Activated CD4-positive, alpha-beta memory T cell treated with anti-CD3 and anti-CD28 coated beads, Interleukin-2, amount 10 ng/mL, durations not matched to agents 7 days and 5 days (primary cell): ENCODE measurements at places on chromosomes 2 and 18. TPM values are rescaled to one million over a fixed set of nuclear protein-coding genes. Genes with fewer than 3 reads are reported as not detected.
A peak's percentile ranks its signal among the peaks of the same experiment; 100 is the strongest.

The FBLN7 gene
- 7.3 TPM for total RNA-seq

DNA sequence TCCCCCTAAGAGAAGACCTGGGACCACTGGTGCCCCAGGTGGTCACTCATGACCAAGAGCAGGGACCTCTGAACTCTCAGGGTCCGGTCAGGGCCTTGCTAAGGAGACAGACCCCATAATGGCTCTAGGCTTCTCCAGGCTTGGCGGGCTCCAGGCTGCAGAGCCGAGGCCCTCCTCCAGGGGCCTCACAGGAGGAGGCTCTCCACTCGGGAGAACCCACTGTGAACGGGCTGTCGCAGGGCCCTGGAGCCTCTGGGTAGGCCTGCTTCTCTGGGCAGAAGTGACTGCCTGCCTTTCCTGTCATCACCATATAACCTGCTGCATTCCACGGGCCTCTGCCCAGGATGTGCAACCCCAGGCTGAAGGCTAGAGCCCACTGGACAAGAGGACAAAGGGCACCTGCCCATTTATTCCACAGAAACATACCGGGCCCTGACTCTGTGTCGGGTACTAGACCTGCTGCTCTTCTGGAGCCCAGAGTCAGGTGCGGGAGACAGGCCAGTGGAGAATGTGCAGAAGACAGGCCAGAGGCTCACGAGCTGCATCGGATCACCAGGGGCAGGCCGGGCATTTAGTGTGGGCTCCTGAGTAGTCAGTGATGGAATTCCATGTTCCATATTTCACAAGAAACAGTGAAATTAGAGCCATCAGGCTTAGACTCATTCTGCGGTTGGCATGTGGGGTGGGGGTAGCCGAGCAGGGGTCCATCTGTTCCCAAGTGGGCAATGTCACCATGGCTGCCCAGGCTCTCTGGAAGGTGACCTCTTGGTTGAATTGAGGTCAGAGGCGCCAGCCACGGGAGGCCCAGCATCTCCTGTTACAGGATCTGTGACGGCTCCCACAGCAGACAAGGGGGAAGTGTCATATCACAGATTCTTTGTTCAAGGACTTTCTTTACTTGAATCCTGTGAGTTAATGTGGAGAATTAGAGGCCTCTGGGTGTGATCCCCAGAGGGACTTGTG, 220.8 kb downstream of the SH3RF3 start:
- DNase-seq, result no peak

GRCh38 chr18:61127714-61128467, 205.3 kb upstream of the CDH20 start:
- DNase-seq, result no peak

- DNase-seq, result peak; percentile 2
Measured at GRCh38 chr2:238949710-238950345, 101.9 kb downstream of the TWIST2 start.

GRCh38 chr2:203898657-203899056, 31.1 kb downstream of the CTLA4 start:
- DNase-seq, result no peak

GRCh38 chr2:73202156-73203054, at the start of gene NOTO:
TSS of gene NOTO (plus strand) at chr2:73202574. CDS start at chr2:73202667, 93 bp downstream.
- no peak for DNase-seq

GRCh38 chr2:163863073-163863472, 127.3 kb upstream of the FIGN start:
- no peak for DNase-seq

DNA sequence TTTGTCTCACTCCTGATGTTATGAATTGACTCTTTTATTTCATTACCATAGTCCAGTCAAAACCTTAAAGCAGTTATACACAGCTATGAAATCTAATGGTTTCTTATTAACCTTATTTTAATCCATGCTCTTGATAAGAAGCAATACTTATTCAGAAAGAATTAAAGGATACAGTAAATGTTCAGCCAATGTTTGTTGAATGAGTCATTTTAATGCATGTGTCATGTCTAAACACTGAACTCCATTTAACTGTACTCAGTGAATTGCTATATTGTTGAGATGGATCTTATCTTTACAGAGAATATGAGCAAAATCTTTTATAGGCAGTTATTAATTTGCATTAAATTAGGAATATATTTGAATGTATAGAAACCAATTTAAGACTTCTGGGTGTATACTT, 135.1 kb upstream of the TFPI start:
- DNase-seq, result no peak

DNA sequence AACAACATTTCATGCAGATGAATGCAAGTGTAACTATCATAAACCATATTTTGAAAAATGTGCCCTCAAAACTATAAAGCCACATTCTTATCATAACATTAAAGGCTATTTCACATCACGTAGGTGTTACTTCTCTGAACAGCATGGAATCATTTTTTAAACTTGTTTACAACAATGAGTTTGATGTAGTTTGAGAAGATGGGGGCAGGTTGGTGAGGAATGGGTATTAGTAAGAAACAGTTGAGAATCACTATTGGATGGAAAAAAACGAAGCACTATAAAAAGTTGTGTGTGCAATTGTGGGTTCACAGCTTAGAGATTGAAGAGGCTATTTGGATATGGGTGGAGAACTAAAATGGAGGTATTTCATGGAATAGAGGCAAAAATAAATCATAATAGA, 569.1 kb downstream of the ARHGAP15 start:
- DNase-seq, result no peak

The TUBB6 gene
- 5.7 TPM for total RNA-seq

DNA sequence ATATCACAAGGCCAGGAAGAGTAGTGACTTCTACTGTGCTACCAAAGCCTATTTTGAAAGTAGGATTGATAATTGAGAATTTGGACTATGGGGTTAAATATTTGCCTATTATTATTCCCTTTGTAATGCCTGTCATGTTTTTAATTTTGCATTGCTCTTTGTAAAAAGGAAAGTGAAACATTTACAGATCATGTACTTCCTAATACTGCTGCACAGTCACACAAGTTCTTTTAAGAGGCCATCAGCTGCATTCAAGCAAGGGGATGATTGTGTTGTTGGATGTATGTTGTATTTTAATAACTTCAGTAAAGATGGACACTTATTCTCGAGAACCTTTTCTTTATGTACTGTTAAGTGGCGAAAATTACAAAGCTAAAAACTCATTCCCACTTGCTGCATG, 70.1 kb downstream of the PLEKHA3 start:
- DNase-seq, result no peak

The CPO gene
- not detected for total RNA-seq

GRCh38 chr18:28204154-28204553, 27.2 kb upstream of the CDH2 start:
- DNase-seq, result no peak

The ITGA4 gene
- total RNA-seq, result 252 TPM

The LIMS4 gene
- total RNA-seq, result 3.7 TPM

The GAL3ST2 gene
- 0.23 TPM for total RNA-seq

The PAX3 gene
- total RNA-seq, result not detected

GRCh38 chr2:199697469-199697868, 153.5 kb downstream of the FTCDNL1 start:
- DNase-seq, result no peak

DNA sequence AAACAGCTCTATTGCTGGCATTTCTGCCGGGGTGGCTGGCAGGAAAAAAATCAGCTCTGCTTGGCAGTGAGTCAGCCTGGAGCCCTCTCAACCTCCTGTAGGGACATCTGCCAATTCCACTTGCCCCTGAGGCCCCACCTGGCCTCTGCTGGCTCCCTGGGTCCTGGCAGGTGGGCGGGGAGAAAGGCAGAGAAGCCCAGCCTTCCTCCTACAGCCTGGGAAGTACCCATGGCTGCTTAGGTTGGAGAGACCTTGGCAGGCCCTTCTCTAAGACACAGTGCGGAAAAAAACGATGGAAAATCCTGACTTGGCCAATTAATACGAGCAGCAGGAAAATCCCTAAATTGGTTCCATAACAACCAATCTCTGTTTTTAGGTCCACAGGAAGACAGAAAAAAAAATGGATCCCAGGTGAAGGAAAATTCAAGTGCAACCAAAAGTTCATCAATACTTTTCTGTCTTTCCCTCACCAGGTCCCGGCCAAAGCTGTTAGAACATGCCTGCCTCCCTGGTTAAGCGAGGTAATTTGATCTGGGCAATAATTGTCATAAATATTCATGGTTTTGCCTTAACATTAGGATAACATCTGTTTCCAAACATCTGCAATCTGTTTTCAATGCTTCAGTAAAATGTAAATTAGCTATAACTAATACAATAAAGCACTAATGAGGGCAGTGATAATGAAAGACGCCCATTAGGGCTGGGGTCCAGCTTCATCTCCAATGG, 245.9 kb downstream of the TFCP2L1 start:
- no peak for DNase-seq

DNA sequence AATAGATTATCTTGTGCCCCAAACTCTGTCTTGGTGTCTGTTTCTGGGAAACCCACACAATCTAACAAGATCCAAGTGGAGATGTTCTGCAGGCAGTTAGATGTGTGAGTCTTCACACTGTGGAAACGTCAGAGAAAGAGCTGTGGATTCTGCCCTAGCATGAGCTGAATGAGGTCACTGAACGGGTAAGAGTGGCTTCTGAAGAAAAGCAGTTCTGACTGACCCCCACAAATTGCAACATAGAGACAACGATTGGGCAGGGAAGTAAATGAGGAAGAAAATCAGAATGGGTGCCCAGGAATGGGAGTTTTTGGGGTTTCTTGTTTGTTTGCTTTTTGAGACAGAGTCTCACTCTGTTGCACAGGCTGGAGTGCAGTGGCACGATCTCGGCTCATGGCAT, 12.9 kb upstream of the RPL37A start:
- DNase-seq, result no peak

The E2F6 gene
- total RNA-seq, result 6.6 TPM

GRCh38 chr2:29865512-29865911, 55.9 kb downstream of the ALK start:
- DNase-seq, result no peak

- no peak for DNase-seq
Measured at GRCh38 chr2:85277416-85278158, 50.2 kb downstream of the TGOLN2 start.

The CLIP4 gene
- 31.7 TPM for total RNA-seq

DNA sequence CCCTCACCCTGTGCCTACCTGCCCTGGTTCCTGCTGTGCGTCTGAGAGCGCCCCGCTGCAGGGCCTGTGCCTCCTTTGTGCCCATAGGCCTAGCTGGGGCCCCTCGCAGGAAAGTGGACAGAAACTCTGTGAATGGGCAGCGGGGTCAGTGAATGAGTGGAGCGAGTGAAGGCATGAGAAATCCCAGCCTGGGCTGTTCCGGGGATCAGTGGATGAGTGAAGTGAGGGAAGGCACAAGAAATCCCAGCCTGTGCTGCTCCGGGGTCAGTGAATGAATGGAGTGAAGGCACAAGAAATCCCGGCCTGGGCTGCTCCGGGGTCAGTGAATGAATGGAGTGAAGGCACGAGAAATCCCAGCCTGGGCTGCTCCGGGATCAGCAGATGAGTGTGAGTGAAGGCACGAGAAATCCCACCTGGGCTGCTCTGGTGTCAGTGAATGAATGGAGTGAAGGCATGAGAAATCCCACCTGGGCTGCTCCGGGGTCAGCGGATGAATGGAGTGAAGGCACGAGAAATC, 2.0 kb downstream of the COLEC11 start:
- DNase-seq, result no peak

DNA sequence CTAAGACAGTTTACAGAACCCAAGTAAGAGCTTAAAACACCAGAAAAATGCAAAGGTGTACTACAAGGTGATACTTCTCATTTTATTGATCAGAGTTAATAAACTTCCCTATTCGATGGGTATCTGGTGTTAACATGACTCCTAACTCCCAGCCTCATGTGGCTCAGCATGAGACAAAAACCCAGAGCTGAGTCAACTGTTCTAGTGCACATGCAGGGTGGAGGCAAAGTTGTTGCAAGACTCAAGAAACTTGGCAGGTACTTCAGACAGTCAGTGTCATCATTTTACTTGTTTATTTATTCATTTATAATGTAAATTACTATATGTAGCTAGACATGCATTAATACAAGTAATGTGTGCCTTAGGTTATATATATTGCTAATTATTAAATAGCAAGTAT, 216.6 kb upstream of the DSEL start:
- DNase-seq, result no peak

DNA sequence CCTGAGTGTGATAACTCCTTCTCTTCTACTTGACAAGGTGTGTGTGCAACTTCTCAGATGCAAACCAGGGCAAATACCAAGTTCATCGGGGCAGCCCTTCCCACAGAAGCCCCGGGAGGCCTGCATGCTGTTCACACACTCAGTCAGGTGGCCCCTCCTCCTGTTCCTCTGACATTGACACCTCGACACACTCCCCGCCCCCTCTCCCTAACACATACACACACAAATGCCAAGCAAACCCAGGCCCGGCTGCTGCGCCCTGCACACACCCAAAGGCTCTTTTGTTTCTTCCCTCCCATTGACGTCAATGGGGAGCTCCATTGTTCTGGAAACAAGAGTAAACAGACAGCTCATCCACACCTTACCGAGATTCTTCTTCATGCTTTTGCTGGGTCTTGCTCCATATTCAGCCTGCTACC, 1.7 kb upstream of the PER2 start:
- no peak for DNase-seq

The DUSP19 gene
- 0.93 TPM for total RNA-seq

DNA sequence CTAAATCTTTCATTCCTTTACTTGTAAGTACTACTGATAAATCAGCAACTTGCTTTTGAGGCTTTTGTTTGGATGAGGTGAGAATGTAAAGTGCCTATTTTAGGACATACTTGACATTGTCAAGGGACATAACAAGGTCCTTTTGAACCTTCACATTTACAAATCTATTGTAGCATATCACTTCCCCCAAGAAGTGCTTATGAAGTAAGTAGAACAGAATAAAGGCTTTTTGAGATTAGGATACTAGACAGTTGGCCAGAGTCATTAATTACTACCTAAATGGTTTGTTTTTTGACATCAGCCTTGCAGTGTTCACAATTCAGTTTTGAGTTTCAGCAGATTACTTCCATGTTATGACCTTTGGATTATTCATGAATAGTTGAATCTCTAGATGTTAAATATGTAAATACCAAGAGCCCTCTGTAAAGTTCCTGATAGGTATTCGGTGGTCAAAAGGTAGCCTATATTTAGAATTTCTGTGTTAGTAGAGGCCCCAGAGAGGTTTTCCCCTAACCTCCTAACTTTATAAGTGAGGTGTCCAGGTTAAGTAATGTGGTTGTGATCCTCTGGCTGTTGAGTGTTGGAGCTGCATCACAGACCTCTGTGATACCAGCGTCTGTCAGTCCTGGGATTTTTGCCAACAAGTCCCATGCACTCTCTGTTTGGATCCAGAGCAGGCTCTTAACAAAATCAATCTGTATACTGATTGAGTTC, 67.2 kb downstream of the LCLAT1 start:
- no peak for DNase-seq

The DNMT3A gene
- total RNA-seq, result 43.2 TPM

DNA sequence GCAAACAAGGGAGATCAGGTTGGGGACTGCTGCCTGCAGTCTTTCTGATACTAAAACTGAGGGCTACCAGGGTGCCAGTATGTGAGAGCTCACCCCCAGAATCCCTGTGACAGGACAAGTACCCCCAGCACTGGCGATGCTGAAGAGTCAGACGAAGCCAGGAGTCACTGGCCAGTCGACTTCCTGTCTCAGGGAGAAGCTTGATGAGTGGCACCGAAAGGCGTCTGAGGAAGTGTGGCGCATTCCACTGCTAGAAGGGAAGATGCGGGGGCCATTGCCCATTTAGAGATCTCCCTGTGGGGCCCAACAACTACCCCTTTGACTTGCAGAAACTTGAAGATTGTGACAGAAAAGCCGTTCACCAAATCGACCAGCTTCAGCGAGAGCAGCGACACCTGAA, 22.0 kb downstream of the MXD1 start:
- DNase-seq, result no peak

GRCh38 chr18:39033312-39033711, 1467.7 kb upstream of the CELF4 start:
- DNase-seq, result no peak

The AQP12B gene
- total RNA-seq, result not detected

The CASP8 gene
- total RNA-seq, result 102 TPM
